Activated CD4-positive, alpha-beta T cell treated with anti-CD3 and anti-CD28 coated beads for 1 hour (primary cell): ENCODE measurements at places on chromosomes 2 and 18.

DNA sequence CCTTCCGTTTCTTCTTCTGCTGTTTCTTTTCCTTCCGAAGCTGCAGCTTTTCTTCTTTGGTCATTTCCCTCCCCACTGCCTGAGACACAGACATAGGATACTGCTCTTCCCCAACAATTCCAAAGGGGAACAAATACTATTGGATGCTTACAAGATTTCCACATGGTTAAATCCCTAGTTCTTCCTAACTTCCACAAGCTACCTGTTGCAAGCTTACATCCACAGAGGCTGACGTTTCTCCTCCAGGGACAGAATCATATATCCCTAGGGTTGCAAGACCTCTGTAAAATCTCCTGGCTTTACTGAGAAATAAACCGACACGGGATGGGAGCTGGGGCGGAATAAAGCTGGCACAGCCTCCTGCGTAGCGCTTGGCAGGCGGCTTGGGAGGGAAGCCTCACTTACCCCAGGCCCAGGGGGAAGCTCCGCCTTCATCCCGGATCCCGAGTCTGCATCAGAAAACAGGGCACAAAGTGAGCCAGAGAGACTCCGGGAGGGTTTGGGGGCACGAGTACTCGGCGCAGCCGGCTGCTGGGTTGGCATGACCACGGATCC is 590 bp downstream of the EIF2B4 start:
- DNase-seq: no peak

DNA sequence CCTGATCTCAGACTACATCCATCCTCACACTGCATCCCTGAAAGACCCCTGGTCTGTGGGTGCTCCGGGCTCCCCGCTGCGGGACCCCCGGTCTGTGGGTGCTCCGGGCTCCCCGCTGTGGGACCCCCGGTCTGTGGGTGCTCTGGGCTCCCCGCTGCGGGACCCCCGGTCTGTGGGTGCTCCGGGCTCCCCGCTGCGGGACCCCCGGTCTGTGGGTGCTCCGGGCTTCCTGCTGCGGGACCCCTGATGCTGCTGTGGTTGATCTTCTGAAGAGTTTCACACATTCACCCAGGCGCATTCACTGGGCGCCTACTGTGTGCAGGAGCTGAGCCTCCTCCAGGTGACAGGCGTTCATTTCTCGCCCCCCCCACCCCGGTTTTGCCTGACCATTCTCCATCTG is 162.7 kb upstream of the SALL3 start:
- no peak for DNase-seq

DNA sequence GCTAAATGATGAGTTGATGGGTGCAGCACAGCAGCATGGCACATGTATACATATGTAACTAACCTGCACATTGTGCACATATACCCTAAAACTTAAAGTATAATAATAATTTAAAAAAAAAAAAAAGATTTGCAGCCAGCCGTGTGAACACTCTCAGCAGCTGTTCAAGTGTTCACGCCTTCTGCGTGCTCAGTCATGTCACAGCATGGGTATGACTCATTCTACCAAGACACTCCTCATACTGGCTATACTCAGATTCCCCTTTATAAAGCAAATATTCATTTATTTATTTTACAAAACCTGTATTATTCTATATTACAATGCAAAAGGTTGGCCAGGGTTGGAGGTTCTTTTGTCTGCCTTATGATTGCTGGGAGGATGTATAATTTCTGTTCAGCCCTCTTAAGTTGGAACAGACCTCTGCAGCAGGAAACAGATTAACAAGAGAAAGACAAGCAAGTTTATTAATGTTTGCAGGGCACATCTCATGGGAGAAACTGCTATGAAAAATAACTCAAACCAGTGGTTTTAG is 1230.6 kb upstream of the CHAC2 start:
- no peak for DNase-seq

DNA sequence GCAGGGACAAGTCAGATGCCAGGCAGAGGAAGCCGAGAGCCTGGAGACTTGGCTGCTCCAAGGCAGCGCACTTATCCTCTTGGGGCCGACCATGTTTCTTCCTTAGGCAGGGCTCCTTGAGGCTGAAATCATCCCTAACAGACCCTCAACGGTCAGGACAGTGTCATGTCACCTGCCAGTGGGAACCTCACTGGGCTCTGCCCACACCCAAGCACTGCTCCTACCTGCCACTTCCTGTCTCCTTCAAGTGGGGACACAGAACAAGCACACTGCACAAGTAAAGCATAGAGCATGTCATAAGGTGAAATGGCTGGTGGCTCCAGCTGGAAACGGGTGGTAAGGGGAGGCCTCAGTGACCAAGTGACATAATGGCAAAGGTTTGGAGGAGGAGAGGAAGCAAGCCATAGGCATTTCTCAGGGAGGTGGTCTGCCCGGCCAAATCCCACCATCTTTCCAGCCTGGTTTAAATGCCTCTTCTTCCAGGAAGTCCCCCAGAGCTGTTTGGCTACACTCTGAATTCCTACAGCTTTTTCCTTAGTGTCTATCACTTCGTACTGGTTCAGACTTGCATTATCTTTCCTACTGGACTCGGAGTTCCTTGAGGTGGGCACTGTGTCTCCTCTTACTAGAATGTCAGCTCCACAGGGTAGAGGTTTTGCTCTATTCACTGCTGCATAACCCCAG is 7.3 kb upstream of the ATOH8 start:
- DNase-seq: no peak

- DNase-seq: no peak
Measured at GRCh38 chr2:12162269-12163247, 416.1 kb downstream of the LPIN1 start.

GRCh38 chr2:172106108-172106961 is 3.6 kb upstream of the DLX2 start:
- no peak for DNase-seq
